ENCODE measurements at places on chromosomes 5 and 9.

DNA sequence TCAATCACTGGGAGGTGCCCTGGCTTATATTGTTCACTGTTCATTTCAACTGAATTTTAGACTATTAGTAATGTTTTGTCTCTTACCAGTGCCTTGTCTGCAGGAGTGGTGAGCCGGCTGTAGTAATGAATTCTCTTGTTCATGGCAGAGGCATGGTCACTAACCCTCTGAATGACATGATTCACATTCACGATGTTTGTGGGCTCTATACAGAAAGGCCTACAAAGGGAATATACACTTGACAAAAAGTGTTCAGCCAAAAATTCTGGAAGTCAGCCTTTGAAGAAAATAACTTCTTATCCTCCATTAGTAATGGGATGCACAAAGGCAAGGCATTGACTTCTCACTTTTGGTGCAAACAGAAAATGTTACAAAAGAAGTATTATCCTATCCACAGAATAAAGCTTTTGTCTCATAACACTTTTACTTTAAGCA is 39.6 kb downstream of the SLC38A9 start:
- DNase-seq: no peak

- no peak for DNase-seq
These were observed 661 bp downstream of the PDCL start for GRCh38 chr9:122827761-122828093.

- peak; percentile 21 for DNase-seq
These were observed 18.2 kb upstream of the DCP2 start for GRCh38 chr5:112958093-112959088.

DNA sequence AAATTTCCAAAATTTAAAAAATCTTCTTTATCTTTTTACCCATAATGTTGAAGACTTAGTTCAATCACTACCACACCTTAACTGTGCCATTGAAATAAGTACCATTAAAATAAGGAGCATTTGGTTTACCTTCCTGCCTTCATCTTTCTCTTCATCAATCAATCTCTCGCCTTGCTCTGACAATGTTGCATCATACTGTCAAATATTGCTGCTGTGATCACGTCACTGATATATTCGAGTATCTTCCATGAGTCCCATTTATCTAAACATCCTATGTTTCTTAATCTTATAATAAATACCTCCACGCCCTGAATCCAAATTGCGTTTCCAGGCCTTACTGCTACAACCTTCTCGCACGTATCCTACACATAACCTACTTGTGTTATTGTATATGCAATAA is 155.2 kb upstream of the ACOT12 start:
- DNase-seq: no peak
